ENCODE measurements at places on chromosomes 1 and 21.

DNA sequence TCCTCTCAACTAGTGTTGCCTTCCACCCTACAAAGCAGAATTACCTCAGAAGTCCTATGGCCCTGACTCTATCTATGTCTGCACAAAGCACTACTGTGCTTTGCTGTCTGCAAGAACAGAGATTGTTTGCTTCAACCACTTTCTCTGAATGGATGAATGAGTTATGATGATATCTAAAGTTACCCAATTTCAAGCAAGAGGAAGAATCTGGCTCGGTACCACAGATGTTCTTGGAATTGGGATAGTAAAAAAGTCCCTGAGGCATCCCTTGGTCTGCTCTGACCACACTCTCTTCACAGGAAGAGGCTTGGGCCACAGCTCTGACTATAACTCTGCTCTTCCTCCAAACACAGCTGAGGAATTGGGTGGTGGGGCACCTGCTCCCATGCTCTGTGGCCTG is 31.2 kb downstream of the MTARC1 start:
- no peak for DNase-seq

- no peak for DNase-seq
Observed at GRCh38 chr21:17051054-17051453, 461.8 kb upstream of the CXADR start.

GRCh38 chr1:65104854-65105534 is 43.0 kb upstream of the AK4 start:
- DNase-seq, result no peak

GRCh38 chr1:214208460-214208859 is 72.5 kb upstream of the SMYD2 start:
- DNase-seq, result no peak

- no peak for DNase-seq
Observed at GRCh38 chr1:9833632-9834031, 9.9 kb upstream of the CLSTN1 start.

DNA sequence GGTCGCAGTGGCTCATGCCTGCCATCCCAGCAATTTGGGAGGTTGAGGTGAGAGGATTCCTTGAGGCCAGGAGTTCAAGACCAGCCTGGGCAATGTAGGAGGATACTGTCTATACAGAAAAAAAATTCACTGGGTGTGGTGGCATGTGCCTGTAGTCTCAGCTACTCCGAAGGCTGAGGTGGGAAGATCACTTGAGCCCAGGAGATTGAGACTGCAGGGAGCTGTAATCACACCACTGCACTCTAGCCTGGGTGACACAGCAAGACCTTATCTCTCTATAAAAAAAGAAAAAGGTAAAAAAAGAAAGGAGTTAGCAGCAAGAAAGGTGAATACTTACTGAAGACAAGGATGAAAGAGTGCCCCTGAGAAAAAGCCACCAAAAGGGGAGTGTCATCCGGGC is 23.7 kb upstream of the BCL10 start:
- DNase-seq, result no peak

GRCh38 chr1:64923294-64923718 is 43.0 kb downstream of the JAK1 start:
- DNase-seq, result no peak

- no peak for DNase-seq
Observed at GRCh38 chr1:228081144-228081543, 1.4 kb upstream of the ARF1 start.

- DNase-seq, result peak; percentile 93
Observed at GRCh38 chr1:29230553-29231378, at the start of gene MECR. Gene MECR (minus strand): TSS chr1:29230934. CDS start chr1:29230906, 28 bp downstream.

DNA sequence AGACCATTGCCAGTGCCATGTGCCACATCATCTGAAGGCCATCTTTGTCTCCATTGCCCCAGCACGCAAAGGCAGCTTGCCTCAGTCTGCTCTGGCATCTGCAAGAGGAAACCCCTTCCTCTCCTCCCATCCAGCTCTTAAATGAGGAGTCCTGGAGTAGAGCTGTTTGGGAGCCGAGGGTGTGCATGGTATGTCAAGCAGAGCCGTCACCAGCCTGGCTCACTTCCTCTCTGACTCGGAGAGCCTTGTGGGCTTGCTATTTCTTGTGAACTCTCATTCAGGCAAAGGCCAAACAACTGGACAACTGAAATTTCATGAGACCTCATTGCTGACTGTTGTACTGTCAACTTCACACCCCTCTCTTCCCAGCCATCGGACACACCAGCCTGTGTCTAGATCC is 143.9 kb downstream of the SIPA1L2 start:
- DNase-seq, result no peak

DNA sequence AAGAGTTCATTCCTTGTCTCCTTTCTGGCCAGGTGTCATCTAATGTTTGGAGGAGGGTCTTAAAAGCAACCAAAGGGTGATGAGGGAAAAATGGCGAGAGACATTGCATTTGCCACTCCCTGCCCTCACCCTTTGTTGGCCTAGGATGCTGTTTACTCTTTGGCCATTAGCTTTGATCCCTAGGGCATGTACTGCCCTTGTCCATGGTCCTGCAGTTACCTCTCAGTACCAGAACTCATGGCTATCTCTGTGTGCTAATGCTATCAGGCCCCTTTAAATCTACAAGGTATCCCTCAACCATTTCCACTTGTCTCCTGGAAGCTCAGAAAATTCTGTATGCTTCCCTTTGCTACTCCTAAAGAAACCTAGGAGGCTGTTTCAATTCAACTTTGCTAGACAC is 424.8 kb upstream of the PLXNA2 start:
- no peak for DNase-seq

Measured in activated CD4-positive, alpha-beta T cell treated with anti-CD3 and anti-CD28 coated beads, Interleukin-2, amount 50 U/mL, for 1 hour (primary cell).